Sigmoid colon (tissue), 7 donors: ENCODE measurements at places on chromosomes 5 and 9. TPM values are rescaled to one million over a fixed set of nuclear protein-coding genes. Genes with fewer than 3 reads are reported as not detected.

EGFL7 gene
- total RNA-seq = 31.0 TPM

SLC1A1 gene
- 6.4 TPM for total RNA-seq

CFAP77 gene
- total RNA-seq = not detected

CDK9 gene
- 44.9 TPM for total RNA-seq

IFNA21 gene
- not detected for total RNA-seq

FOXD4L3 gene
- total RNA-seq = not detected
